Suprapubic skin (tissue), 4 donors: ENCODE measurements at places on chromosomes 3 and 15. TPM values are rescaled to one million over a fixed set of nuclear protein-coding genes. Genes with fewer than 3 reads are reported as not detected.

GRCh38 chr3:25449857-25450256, 21.8 kb downstream of the RARB start:
- DNase-seq, result no peak

DNA sequence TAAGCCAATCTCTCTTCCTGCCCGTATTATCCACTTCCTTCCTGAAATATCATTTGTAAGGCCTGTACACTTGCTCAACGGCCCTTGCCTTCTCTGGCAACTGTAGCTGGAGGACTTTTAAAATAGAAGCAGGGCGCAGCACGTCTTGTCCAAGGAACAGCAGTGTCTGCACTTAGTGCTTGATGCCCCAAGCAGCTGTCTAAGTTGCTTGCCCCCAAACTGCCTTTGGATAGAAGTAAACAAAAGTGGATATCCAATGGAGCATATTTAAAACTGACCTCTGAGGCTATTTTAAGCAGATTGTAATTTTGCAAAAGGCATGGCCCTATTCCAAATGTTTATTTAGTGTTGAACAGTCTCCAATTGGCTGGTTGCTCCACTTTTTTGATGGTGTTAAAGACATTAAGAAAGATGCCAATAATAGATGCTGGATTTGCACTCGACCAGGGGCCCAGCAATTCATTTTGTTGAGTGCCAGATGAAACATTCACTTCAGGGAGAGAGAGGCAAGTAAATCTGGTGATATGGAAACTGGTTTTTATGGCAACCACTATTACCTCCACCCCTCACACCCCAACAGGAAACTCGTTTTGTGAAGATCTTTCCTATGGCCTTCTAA, 526.8 kb upstream of the TBL1XR1 start:
- peak; percentile 69 for DNase-seq

- no peak for DNase-seq
Observed at GRCh38 chr15:100842756-100843730, 36.6 kb upstream of the ALDH1A3 start.

GP5 gene
- total RNA-seq, result 0.19 TPM

DNA sequence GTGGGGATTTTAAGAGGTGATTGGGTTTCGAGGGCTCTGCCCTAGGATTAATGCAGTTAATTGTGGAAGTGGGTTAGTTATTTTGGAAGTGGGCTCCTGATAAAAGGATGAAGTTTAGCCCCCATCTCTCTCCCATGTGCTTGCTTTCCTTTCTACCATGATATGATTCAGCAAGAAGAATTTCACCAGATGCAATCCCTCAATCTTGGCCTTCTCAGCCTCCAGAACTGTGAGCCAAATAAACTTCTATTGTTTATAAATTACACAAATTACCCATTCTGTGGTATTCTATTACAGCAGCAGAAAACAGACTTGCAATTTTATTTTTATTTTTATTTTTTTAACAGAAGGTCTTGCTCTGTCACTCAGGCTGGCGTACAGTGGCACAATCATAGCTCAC, 27.3 kb upstream of the UBE2E1 start:
- no peak for DNase-seq

DNA sequence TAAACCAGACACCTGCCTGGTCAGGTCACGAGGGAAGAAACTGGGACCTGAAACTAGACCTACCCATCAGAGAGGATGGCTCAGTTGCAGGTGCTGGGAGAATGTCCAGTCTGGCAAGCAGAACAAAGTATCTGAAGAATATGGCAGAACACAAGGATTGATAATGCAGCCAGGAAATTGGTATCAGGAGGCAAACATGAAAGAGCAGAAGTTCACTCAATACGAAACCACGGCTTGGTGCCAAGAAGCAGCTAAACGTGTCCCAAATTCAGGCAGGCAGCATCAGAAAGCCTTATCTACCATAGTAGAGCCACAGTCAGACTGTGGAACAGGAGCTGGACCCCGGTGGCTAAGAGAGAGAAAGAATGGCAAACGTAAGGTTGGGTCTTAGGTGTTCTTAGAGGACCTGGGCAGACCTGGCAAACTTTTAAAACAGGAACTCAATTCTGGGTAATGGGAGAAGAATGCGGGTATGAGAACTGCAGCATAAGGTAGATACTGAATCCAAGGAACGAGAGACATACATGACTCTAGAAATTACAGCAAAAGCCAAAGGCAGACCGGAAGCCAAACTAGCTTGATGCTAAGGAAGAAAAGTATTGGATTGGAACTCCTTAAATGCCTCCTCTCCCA, 169.0 kb upstream of the NECTIN3 start:
- DNase-seq, result no peak

- DNase-seq, result peak; percentile 90
Observed at GRCh38 chr3:111803123-111803593, 55.9 kb upstream of the PHLDB2 start.
